Right ventricle myocardium superior (tissue), 1 donor: ENCODE measurements at places on chromosomes 6 and 20.
A peak's percentile ranks its signal among the peaks of the same experiment; 100 is the strongest.

DNA sequence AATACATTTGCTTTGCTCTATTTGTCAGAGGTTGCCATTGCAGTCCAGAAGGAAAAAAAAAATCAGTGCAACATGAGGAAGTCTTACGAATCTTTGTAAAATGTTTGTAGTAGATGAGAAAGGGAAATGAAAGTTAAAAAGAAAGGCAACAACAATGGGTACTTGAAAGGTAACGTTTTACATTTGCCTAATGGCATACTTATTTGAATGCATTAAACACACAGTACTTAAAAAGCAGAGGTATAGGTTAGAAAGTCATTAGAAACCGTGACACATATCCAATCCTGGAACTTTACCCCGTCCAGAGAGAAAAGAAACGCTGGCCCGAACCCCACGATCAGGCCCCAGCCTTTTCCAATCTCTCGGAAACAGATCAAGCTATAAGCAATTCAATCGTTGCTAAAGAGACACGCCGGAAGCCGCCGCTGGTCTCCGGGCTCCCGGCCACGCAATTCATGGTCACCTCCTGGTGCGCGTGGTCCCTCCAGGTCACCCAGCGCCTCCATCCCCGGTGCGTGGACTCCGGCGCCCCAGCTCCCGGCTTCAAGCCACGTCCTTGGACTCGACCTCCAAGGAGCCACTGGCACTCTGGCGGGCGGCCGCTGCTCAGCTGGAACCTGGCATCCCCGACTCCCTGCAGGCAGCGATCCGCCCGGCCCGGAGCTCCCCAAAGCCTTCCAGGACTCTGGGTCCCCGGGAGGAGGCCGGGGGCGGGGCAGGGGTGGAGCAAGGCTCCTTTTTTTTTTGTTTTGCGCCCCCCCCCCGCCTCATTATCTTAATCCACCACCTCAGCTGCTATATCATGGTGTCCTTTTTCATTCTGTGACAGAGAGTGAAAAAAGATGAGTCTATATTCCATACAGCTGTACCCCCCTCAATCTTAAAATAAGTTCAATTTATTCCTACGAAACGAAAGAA lies at the start of gene SLC18B1:
TSS of gene SLC18B1 (minus strand) at position 687 of the 918 bp plus-strand sequence. CDS start at position 506, 181 bp downstream.
- peak; percentile 80 for DNase-seq

- no peak for DNase-seq
Measured at GRCh38 chr6:124495665-124496190, 466.5 kb upstream of the RNF217 start.

GRCh38 chr20:35311409-35311808 lies 19.2 kb upstream of the FAM83C start:
- DNase-seq, result no peak

DNA sequence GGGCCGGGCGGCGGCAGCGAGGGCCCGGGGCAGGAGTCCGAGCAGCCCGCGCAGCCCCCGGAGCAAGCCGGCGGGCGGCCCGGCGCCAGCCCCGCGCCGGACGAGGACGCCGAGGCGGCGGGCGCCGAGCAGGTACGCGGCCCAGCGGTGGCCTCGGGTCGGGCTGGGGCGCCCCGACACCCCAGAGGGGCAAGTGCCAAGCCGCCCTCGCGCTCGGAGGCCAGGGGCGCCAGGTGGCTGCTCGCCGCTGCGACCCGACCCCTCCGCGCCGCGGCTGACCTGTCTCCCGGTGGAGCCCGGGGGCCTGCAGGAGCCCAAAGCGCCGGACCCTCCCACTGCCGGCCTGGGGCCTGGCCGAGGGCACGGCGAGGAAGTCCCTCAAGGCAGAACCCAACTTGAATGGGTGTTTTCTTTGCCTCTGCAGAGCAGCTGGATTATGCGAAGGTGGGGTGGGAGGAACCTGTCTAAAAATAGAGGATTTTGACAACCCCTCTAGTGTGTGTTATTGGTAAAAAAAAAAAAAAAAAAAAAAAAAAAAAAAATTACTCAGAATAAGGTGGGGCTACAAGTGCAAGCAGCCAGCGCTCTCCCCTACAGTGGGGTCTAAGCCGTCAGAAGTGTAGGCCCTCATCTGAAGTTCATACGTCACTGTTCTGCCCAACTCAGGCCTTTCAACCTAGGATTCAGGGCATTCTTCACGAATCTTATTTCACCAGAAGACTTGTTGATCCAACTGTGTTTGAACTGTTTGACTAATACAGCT lies 609 bp downstream of the OGFRL1 start:
- DNase-seq, result peak; percentile 59

- no peak for DNase-seq
Measured at GRCh38 chr6:136599329-136600011, 49.2 kb upstream of the MAP7 start.

DNA sequence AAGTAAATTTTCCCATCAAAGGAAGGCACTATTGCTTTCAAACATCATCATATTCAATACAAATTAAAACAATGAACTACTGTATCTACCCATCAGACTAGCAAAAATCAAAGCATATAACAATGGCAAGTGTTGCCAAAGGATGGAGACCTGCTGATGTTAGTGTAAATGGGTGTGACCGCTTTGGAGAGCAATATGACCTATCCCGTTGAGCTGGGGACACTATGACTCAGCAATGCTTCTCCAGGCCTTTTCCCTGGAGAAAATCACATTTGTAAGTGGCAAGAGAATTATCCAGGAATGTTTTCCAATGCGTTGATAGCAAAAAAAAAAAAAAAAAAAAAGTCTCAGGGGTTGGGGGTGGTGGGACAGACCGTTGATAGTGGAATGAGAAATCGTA lies 46.1 kb downstream of the PHACTR3 start:
- no peak for DNase-seq

- no peak for DNase-seq
Measured at GRCh38 chr20:24357177-24357576, 112.3 kb upstream of the SYNDIG1 start.

DNA sequence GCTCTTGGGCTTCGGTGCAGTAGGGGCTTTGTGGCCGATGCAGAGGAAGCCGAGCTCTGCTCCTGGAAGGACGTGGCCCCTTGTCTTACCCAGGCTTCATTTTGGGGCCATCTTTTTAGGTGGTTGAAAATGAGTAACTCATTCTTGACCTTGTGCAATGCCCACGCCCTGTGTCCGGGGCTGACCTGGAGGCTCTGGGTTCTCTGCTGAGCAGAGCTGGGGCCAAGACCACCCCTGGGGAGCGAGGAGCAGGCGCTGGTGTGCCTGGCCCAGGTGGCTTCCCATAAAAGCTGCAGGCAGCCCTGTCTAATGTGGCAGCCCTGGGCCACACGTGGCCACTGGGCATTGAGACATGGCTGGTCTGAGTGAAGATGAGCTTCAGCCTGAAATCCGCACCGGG lies 25.7 kb downstream of the NTSR1 start:
- DNase-seq, result peak; percentile 13

GRCh38 chr6:72175916-72176315 lies 289.6 kb downstream of the RIMS1 start:
- no peak for DNase-seq

DNA sequence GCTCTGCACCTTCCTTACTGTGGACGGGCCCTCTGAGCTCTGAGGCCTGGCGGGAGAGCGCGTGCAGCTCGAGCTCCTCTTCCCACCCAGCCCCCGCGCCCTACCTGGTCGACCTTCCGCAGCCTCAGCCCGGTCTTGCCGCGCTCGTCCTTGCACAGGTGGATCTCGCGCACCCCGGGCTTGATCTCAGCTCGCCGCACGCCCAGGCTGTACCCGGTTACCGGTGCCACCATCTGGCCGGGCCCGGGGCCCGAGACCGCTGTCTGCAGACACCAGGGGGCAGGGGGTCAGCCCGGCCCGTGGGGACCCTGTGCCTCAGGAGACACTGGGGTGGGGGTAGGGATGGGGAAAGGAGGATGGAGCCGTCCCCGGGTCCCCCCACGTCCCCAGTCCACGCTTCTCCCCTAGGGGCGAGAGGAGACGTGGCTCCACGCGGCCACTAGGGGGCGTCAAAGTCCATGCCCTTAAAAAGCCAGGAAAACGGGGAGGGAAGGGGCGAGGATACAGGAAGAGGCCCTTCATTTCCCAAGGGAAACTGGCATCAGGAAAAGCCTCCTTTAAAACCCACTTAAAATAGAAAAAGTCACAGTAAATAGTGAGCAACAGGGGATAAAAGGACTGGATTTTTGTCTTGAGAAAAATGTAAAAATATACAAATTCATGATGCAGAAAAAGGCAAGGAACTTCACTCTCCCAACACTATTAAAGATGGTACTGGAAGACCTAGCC lies 15.5 kb downstream of the SDCBP2 start:
- DNase-seq, result peak; percentile 83

DNA sequence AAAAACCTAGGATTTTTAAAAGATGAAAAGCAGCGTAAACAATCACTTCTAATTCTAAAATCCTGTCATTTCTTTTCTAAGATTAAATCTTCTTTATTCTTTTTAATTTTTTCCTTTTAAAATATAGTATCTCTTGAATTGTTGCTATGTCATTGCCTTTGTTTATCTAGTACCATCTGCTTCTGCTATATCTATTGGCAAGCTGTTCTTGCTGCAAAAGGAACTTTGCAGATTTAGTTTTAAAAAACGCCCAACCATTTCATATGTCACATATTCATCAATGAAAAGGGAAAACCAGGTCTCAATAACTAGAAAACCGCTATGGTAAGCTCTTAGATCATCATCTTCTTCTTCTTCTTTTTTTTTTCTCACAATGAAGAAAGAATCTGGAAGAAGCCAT lies 11.5 kb upstream of the EEF1A1 start:
- no peak for DNase-seq

GRCh38 chr6:39243809-39244208 lies 14.5 kb upstream of the KCNK5 start:
- DNase-seq, result peak; percentile 63

DNA sequence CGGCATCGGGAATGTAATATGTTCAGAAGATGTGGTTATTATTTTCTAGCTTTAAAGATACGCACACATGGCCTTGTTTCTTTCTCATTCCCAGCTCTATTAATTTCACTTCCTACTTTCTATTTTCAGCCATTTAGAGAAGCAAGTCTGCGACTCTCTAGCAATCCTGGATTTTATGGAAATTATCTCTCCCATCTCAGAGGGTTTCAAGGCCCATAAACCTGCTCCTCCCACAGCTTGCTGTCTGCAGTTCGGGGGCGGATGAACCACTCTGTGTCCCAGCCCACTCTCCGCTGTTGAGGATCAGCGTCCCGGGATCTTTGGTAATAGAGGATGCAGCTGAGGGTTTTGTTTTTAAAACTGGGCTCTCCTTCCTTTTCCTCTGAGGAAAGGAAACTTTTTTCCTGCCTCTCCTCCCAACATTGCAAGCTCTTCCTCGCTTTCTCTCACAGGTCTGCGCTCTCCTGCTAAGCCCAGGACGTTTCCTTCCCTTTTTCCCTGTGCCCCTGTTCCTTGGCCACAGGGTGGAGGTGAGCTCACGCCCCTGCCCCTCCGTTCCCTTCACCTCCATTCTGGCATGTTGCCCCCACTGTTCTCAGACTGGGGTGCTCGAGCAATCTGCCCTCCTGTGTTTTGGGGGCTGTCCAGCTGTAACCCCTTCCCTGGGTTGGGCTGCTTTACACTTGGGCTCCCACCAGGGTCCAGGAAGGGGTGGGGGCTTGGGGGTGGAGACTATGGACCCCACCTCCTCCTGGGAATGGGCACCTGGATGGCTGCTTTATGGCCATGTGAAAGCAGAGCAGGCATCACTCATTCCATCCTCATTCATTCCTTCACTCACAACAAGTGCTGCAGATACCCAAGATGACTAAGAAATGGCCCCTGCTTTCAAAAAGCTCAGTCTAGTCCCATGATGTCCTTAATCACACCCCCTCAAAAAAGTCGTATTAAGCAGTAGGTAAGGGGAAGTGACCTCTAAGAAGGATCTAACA lies 54.9 kb downstream of the ZBTB9 start:
- DNase-seq, result no peak

GRCh38 chr6:139680819-139681218 lies 306.4 kb upstream of the CITED2 start:
- DNase-seq, result no peak

DNA sequence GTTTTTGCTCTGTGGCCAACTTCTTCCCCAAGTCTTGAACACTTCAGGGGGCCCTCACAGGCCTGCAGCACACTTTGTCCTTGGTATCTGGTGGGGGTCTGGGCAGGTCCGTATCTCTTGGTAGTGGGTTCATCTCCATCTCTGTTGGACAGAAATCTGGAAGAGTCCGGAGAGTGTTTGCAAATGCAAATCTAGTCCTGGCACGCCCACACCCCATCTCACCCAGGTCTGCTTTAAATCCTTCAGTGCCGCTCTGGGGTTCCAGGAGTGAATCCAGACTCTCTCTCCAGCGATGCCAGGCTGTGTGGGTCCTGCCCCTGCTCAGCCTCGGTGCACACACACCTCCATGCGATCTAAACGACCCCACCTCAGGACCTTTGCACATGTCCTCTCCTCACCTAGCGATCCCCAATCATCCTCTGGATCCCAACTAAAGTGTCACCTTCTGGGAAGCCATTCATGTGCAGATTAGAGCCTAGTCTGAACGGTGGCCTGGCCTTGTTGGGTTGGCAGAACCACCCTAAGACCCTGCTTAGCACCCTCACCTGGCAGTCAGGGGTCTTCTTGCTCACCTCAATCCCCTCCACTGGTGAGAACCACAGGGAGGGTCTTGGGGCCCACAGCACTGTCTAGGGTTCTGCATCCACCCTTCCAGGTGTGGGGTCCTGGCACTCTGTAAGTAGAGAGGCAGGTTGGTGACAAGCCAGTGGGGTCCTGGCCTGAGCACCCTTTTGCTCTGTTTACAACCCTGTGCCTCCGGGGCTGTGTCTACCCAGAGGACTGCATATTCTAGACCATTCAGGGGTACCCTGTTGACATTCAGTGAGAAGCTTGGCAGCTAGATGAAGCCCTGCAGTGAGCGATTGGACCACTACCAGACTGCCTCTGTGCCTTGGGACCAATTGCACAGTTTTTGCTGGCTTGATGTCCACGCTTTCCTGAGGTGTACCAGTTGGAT lies 100.8 kb downstream of the SYCP2 start:
- no peak for DNase-seq

DNA sequence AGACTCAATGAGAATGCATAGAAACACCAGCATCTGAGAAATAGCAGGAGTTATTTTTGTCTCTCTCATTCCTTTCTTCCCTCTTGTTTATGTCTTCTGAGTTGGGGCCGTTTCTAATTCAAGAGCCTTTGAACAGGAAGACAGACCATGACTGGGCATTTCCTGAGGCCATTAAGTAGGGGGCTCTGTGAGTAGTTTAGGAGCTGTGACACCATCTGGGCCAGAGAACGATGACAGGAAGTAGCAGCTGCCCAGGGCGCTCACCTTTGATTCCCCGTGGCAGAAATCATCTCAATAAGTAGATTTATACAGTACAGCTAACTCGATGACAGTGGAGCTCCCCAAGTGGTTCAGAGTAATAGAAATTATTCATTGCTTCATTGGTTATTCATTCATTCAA lies 298.4 kb upstream of the PLN start:
- DNase-seq, result no peak

- no peak for DNase-seq
Measured at GRCh38 chr20:36407199-36407733, 101.1 kb downstream of the DLGAP4 start.

- no peak for DNase-seq
Measured at GRCh38 chr6:56250266-56250665, 2.9 kb upstream of the COL21A1 start.

- DNase-seq, result no peak
Measured at GRCh38 chr6:268394-268935, 23.8 kb upstream of the DUSP22 start.

DNA sequence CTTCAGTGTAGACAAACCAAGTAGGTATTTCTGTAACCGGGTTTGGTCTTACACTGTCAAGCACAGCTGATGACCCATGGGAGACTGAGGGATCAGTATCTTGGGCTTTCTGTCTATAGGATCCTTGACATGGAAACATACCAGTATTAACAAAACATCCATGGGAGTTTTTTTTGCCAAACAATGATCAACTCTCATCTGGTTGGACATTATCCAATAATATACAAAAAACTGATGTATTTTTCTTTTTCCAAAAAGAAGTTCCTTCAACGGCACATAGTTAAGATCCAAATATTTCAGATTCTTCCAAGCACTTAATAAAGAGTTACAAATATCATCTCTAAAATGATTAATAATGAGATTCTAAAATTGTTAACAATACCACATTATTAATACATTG lies 459.9 kb downstream of the PRKN start:
- DNase-seq, result no peak
